ENCODE measurements at places on chromosomes 7 and 10.

- DNase-seq: no peak
These were observed 176.2 kb downstream of the PRKAG2 start for GRCh38 chr7:151700586-151701165.

GRCh38 chr10:71630168-71630567 is 89.4 kb downstream of the C10orf105 start:
- DNase-seq: no peak

DNA sequence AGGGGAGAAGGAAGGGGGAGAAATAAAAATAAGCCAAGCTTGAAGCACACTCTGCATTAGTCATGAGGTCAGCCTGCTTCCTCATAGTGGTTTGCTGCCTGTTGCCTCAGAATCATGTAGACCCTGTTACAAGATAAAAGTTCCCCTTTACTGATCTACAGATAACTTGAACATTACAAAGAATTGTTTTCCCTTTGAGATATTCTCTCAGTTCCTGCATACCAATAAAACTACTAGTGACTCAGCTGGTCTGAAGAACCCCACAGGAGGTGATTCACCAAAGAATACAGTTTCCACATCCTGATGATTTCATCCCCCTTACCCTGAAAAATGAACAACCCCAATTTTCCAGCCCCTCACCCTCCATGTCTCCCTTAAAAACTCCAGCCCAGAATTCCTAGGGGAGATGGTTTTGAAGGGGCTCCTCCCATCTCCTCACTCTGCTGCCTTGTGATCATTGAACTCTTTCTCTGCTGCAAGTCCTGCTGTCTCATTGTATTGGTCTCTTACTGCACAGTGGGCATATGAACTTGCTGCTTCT is 31.5 kb upstream of the NRP1 start:
- no peak for DNase-seq

- DNase-seq: no peak
These were observed 234.7 kb downstream of the BMPER start for GRCh38 chr7:34140066-34140465.

DNA sequence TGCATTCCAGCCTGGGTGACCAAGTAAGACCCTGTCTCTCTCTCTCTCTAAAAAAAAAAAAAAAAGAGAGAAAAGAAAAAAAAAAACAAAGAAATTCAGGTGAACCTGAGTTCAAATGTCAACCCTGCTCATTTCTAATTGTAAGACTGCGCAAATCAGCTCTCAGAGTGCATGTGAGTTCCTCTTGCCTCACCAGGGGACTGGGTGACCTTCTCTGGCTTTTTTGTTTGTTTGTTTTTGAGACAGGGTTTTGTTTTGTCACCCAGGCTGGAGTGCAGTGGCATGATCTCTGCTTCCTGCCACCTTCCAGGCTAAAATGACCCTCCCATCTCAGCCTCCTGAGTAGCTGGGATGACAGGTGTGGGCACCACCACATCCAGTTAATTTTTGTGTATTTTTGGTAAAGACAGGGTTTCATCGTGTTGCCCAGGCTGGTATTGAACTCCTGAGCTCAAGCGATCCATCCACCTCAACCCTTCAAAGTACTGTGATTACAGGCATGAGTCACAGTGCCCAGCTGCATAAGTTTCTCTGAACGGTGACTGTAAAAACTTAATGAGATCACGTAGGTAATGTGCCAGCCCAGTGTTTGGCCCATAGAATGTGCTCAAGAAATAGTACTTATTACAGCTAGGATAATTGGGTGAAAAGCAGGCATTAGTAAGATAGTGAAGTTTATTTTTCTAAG is 45.3 kb upstream of the BAMBI start:
- no peak for DNase-seq

- DNase-seq: no peak
These were observed 2.7 kb upstream of the EN2 start for GRCh38 chr7:155455132-155455693.

DNA sequence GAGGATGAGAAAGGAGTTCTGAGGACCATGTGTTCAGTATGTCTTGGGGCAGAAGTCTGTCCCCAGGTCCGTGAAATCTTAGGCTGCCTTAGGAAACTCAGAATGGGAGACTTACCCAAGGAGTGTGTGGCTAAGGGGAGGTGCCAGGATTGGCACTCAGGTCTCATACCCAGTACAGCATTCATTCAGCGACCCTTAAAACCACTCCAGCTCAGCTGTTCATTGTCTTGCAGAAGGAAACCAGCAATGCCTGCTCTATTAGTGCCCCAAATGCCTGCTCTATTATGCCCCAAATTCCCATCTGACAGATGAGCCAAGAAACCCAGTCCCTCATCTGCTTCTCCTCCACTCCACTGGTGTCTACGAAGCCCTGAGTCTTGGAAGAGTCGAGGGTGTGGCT is 147.8 kb downstream of the NEURL1 start:
- DNase-seq: no peak

- DNase-seq: peak; percentile 31
These were observed 739 bp downstream of the CASP7 start for GRCh38 chr10:113680190-113681111.

GRCh38 chr10:2881720-2882620 is 185.4 kb upstream of the PFKP start:
- DNase-seq: no peak

DNA sequence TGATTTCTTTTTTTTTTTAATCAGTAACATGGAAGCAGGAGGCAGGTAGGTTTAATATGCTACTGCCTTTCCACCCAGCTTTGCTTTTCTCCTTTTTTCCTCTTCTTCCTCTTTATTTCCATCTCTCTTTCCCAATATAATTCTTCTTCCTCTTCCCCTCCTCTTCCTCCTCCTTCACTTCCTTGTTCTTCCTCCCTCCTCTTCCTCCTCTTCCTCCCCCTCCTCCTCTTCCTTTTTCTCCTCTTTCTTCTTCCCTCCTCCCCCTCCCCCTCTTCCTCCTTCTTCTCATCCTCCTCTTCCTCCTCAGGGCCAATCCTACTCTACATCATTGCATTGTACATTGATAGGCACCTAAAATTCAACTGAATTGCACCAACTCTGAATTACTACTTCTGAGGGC is 11.4 kb downstream of the ZNF503 start:
- DNase-seq: no peak

DNA sequence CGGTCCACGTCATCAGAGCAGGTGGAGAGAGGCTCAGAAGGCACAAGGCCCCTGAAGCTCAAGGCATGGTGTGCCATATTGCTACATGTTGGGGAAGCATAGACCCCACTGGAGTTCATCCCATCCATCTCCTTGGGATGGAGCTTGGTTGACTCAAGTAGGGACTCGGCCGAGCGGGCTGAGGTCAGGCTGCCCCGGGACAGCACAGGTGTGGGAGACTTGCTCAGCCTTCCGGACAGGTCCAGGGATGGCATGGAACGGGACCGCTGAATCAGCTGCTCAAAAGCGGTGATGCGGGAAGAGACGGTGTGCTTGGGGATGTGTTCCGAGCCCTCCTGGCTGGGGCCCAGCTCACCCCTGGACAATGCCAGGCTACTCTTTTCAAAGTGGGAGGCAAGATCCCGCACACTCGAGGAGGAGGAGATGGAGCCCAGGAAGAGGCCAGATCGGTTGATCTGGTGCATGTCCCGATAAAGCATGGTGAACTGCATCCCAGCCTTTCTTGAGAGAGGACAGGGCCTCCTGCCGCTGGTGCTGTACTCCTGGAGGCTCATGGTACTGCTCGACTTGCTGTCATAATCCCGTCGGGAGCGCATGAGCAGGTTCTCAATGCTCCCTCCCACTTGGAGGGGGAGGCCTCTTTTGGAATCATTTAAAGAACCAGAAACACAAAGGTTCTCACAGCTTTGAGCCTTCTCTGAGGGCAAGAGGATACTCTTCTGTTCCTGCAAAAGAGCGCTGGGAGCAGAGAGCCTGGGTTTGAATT is 65.6 kb upstream of the PDLIM1 start:
- no peak for DNase-seq

GRCh38 chr7:35823440-35823839 is 22.6 kb downstream of the SEPTIN7 start:
- no peak for DNase-seq

GRCh38 chr7:73811760-73812168 is 19.0 kb upstream of the CLDN4 start:
- peak; percentile 80 for DNase-seq

- no peak for DNase-seq
These were observed 143.3 kb downstream of the TES start for GRCh38 chr7:116353647-116354046.

DNA sequence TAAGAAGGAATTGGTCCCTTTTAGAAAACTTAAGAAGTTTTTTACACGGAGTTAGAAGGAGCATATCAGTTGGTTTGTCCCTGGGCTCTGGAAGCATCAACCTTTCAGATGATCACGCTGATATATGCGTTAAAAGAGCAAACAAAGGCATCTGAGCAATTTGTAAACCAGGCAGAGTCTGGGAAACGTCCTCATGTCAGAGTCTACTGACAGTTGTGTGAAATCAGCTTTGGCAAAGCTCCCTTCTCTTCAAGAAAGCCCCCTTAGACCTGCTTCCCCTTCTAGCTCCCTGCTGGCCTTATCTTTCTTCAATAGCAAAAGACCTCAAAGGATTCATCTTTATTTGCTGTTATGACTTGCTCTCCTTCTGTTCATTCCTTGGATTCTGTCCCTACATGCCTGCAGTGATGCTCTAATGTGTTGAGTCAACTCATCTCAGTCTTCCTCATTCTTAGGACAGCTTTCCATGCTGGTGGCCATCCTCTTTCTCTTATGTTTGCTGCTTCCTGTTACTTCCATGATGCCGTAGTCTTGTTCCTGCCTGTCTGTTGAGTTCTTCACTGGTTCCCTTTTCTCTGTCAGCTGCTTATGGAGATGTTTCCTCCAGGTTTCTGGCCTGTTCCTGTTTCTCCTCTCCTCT is 106.5 kb upstream of the BMPER start:
- DNase-seq: no peak

- DNase-seq: peak; percentile 67
These were observed 79.3 kb upstream of the ACBD5 start for GRCh38 chr10:27319752-27320431.

DNA sequence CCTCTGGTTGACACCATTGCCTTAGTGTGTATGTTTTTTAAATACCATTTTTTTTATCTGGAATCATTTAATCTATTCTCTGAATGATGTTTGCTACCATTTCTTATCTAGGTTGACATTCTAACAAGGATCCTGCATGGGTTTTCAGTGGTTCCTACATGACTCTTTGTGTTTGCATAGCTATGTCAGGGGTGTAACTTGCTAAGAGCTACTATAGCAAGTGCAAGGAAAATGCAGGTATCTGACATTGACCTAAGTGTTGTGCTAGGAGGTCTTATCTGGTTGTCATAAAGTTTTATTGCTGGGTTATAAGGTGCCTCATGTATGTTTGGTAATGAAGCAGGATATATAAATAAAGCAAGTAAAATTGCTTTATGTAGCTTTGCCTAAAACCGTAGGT is 183.2 kb downstream of the PLXDC2 start:
- no peak for DNase-seq

GRCh38 chr10:96124230-96125141 is 5.6 kb upstream of the ZNF518A start:
- DNase-seq: peak; percentile 61

DNA sequence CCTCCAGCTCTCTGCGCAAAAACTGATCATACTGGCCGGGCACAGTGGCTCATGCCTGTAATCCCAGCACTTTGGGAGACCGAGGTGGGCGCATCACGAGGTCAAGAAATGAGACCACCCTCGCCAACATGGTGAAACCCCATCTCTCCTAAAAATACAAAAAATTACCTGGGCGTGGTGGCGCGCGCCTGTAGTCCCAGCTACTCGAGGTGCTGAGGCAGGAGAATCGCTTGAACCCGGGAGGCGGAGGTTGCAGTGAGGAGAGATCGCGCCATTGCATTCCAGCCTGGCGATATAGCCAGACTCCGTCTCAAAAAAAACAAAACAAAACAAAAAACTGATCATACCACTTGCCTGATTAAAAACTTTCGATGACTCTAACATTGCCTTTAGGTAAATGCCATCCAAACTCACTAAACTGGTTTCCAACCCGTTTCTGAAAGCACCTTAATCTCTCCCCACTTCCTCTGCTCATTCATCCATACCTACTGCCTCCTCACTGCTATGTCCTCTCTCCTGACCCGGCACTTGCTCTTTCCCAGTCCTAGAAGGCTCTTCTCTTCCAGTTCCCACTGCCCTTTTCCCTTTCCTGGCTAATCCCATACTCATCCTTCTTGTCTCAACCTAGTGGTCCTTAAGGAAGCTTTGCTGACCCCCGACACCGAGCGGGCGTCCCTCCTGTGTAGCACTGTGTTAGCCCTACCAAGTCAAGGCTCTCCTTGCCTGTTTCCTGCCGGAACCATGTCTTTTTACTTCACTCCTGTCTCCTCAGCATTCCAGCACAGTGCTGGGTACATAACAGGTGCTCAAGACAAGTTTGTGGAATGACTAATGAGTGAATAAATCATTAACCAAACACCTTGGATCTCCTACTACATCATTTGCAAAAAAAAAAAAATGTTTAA is 686 bp upstream of the MIOS start:
- DNase-seq: no peak

GRCh38 chr7:135335628-135336139 is 102.0 kb downstream of the STRA8 start:
- DNase-seq: peak; percentile 86

DNA sequence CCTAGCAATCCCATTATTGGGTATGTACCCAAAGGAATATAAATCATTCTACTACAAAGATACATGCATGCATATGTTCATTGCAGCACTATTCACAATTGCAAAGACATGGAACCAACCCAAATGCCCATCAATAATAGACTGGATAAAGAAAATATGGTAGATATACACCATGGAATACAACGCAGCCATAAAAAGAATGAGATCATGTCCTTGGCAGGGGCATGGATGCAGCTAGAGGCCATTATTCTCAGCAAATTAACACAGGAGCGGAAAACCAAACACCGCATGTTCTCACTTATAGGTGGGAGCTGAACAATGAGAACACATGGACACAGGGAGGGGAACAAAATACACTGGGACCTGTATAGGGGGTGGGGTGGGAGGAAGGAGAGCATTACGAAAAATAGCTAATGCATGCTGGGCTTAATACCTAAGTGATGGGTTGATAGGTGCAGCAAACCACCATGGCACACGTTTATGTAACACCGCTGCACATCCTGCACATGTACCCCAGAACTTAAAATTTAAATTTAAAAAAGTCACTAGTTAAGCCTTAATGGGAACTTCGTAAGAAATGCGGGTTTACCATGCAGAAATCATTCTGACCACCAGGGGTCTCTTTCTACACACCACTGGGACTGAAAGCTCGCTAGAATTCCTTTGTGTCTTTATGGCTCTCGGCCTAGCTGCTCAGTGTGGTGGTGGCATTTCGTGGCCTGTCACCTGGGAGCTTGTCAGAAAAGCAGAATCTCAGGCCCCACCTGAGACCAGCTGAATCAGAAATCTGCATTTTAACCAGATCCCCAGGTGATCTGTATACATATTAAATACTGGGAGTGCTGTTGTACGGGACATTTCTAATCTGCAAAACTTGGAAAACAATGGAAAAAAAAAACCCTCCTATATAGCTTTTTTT is 9.5 kb downstream of the ANKRD1 start:
- DNase-seq: peak; percentile 38

- DNase-seq: no peak
These were observed 10.9 kb downstream of the PWWP2B start for GRCh38 chr10:132407846-132408278.

- DNase-seq: no peak
These were observed 101.6 kb downstream of the CUL2 start for GRCh38 chr10:34988397-34989067.
